Thymus (tissue), 14 donors: ENCODE measurements at places on chromosomes 11 and 22. TPM values are rescaled to one million over a fixed set of nuclear protein-coding genes. Genes with fewer than 3 reads are reported as not detected.

DNA sequence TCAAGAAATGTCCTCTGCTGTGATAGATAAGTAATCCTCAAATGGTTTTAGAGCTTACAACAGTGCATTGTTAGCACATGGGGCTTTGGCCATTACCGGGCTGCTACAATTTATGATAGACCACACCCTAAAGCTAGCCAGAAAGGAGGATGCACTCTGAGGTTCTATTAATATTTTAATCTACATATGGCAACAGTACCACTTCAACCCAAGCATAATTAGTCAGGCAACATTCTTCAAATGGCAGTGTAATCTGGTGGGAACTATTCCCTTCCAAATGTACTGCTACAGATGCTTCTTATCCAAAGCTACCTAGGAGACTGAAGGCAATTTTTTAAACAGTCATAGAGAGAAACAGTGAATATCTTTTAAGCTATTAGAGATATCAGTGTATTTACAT is 697.6 kb downstream of the KCNA4 start:
- DNase-seq, result no peak

- DNase-seq, result no peak
Measured at GRCh38 chr11:130826572-130826971, 89.7 kb downstream of the SNX19 start.

DNA sequence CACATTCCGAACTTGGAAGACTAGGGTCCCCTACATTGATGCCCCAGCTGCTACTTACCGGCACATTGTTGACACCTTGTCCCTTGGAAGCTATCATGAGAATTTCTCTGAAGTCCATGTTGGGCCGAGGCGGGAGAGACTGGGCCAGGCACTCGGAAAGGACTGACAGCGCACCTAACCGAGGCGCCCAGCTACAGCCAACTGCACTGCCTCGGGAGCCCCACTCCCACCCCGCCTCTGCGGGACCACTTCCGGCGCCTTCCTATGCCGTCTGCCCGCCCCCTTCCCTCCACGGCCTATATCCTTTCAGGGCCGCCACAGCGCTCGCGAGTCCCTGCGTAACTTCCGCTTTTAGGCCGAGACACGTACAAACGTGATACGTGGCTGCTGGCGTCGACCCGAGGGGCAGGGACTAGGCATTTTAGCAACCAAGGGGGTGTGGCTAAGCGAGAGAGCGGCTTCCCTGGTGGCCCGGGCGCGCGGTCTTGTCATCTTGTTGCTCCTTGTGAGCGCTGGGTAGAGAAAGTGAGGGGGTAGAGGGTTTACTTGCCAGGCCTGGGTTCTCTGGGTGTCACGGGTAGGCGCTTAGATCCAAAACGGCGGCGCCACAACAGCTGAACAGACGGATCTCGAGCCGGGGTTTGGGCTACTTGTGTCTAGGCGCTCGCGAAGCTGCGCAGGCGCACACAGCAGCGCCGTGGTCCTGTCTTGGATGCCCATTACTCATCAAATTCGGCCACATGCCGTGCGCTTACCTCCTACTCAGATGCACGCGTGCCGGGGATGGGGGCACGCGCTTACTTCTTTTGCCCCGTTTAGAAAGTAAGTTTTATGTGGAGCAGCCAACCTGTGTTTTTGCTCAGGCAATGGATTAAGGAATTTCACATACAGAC is at the start of gene SPTY2D1:
TSS of gene SPTY2D1 (minus strand) at position 203 of the 893 bp plus-strand sequence. CDS start at position 118, 85 bp downstream.
- DNase-seq, result peak; percentile 98

DNA sequence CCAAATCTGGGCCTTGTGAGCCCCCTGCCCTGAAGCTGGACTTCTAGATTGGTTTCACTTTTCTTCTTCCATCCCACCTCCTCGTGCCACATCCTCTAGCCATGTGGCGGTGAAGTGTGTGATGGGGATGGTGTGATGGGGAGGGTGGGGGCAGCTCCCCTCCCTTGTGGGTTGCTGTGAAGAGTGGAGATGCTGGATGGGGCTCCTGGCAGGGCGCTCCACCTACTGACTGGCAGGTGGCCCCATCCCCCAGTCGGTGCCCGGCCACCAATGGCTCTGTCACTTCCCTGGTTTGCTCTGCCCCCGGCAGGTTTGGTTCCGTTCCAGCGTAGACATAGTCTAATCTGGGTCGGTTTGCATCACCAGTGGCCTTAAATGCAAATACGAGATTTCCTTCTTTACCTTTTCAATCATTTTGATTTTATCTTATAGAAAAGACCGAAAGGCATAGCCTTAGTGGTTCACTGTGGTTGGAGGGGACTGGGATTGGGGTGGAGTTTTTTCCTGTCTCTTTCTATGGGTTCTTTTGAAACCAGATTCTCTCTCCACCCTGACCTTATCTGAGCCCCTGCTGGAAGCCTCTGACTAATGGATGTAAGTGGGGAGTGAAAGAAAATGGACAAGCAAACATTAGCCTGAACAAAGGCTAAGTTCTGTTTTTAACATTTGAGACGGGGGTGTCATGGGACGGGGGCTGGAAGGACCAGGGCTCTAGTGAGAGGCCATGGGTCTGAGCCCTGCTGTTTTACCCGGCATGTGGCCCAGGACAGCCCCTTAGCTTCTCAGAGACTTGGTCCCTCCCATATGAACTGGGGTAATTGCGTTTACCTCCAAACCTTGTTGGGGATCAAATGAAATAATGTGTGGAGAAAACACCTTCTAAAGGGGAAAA is 149.3 kb downstream of the CACNA1I start:
- no peak for DNase-seq

- DNase-seq, result no peak
Measured at GRCh38 chr22:35995772-35996171, 32.9 kb downstream of the RBFOX2 start.

DNA sequence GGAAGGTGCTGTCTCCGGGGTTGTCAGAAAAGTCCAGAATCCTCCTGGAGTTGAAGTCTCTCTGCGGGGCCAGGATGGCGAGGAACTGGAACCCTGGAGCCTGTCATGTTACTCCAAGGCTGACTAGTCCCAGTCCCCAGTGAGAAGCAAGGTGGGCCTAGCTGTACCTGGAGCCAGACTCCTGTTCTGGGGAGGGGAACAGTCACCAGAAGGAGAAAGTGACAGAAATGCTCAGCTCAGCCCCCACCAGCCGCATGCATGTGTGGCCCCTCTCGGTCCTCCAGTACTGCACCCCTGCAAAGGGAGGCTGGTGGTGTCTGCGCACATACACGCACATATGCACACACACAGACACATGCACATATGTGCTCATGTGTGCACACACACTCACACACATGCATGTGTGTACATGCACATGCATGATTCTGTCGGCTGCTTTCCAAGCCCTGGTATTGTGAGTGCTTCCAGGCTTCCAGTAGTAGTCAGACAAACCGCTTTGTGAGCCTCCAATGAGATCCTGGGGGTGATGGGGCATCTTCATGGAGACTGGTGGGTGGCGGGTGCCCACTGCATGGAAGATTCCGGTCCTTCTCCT is 54.3 kb downstream of the RTL6 start:
- no peak for DNase-seq

DNA sequence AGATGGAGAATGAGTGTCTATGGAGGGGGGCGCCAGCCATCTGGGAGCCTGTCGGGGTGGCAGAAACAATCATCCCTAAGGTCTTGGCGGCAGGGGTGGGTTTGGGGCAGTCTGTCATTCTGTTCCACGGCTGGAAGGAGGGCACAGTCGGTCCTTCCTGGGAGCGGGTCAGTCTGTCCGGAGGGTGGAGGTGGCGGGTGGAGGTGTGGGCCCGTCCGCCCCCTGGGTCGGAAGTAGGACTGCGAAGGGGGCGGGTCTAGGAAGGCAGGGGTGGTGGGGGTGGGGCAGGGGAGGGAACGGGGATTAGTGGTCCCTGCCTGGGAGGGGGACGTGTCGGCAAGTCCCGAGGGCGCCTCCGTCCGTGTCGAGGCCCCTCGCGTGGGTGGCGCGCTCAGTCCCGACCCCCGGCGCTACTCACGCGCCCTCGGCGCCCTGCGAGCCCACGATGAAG is 461 bp downstream of the TBC1D10A start:
- DNase-seq, result no peak

GRCh38 chr11:83847467-83848034 is 561.4 kb upstream of the CCDC90B start:
- no peak for DNase-seq

DNA sequence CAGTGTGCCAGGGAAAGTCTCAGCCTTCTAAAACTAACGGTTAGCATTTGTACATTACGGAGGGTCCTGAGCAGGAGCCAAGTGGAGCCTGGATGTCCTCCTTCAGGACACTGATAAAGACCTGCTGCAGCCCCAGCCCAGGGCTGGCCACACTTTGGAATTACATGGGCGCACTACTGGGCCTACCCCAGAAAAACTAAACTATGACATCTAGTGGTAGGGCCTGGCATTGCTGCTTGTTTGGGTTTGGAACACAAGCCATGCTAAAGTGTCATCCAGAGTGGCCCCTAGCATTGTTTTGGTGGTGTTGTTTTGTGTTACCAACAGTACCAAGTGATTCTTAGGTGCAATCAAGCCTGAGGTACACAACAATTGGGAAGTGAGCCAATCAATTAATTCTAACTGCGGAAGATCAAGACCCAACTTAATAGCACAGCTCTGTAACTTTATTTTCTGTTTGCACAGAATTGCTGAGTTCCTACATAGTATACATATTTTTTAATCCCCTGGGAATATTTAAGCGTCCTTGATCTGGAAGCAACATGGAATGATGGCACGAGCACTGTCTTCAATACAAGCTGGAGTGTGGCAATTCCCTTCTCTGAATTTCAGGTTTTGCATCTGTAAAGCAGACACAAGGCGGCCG is 340.7 kb downstream of the LARGE1 start:
- no peak for DNase-seq

- no peak for DNase-seq
Measured at GRCh38 chr11:70072861-70073755, 5.0 kb upstream of the ANO1 start.

MED15 gene
- 10.7 TPM for total RNA-seq

NAALAD2 gene
- total RNA-seq, result 0.47 TPM

APOL4 gene
- total RNA-seq, result 4.8 TPM

SMC1B gene
- total RNA-seq, result 0.19 TPM

RASD2 gene
- total RNA-seq, result 0.14 TPM

DKK3 gene
- total RNA-seq, result 7.5 TPM
